NCI-H1092 treated with DMSO at 0.1 percent for 48 hours (cell line): ENCODE measurements at places on chromosomes 12 and 14.

- no peak for DNase-seq
These were observed 2.5 kb downstream of the PLEK2 start for GRCh38 chr14:67409461-67409860.

DNA sequence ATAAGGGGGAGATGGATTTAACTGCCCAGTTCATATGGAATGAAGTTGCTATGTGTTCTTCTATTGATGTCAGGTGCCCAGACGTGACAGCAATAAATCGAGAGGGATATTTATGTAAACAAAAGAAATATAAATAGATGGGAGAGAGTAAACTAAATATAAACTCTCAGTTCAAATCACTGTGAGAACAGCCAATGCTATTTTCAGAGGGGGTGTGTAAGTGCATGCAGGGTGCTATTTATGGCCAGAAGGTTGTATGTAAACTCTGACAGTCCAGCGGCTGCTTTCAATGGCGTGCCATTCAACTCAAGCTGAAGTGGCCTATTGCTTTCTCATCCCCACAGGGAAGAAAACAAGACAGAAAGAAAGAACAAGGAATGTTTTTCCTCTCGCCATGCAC, 127.2 kb downstream of the KCNA5 start:
- no peak for DNase-seq

GRCh38 chr12:32098112-32098511, 8.5 kb upstream of the BICD1 start:
- no peak for DNase-seq

GRCh38 chr12:23221926-23222325, 597.0 kb downstream of the ETNK1 start:
- DNase-seq: no peak
